H7 (cell line): ENCODE measurements at places on chromosomes 7 and 10.

DNA sequence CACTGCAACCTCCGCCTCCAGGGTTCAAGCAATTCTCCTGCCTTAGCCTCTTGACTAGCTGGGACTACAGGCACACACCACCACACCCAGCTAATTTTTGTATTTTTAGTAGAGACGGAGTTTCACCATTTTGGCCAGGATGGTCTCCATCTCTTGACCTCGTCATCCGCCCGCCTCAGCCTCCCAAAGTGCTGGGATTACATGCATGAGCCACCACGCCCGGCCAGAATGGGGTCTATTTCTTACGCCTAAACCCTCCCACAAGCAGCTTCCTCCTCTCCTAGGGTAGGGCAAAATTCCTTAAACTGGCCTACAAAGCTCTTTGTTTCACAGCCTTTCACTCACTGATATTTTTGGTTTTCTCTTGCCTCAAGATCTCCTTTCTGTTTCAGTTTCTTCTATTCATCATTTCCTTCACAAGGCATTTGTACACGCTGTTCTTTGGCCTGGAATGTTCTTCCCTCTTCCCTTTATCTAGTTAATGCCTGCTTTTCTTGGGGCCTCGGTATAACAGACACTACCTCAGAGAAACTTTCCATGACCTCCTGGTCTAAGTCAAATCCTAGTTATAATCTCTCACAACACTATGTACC, 6.7 kb downstream of the CPEB3 start:
- DNase-seq: no peak

DNA sequence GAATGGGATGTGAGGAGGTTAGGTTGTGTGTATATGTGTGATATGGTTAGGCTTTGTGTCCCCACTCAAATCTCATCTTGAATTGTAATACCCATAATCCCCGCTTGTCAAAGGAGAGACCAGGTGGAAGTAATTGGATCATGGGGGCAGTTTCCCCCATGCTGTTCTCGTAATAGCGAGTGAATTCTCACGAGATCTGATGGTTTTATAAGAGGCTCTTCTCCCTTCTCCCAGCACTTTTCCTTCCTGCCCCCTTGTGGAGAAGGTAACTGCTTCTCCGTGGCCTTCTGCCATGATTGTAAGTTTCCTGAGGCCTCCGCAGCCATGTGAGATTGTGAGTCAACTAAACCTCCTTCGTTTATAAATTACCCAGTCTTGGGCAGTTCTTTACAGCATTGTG, 47.3 kb downstream of the NPVF start:
- no peak for DNase-seq

DNA sequence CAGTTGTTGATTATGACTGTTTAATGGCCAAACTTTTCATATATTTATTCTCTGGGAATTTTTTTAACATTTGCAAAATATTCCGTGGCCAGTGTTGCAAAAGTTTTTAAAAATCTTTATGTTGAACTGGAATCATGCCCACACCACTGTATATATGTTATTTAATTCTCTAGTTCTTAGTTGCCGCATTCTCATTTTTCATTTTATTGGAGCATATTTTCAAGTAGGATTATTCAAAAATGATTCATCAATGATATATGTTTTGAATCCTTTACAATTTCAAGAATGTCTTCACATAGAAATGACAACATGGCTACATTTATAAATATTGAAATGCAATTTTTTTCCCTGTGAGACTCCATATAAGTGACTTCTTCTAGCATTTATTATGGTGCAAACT, 188.6 kb upstream of the LRRTM3 start:
- DNase-seq: no peak

- DNase-seq: peak; percentile 24
These were observed 19.5 kb upstream of the FOXL3 start for GRCh38 chr7:270351-270983.

- DNase-seq: no peak
These were observed 228.5 kb downstream of the MTERF1 start for GRCh38 chr7:91651986-91652385.

DNA sequence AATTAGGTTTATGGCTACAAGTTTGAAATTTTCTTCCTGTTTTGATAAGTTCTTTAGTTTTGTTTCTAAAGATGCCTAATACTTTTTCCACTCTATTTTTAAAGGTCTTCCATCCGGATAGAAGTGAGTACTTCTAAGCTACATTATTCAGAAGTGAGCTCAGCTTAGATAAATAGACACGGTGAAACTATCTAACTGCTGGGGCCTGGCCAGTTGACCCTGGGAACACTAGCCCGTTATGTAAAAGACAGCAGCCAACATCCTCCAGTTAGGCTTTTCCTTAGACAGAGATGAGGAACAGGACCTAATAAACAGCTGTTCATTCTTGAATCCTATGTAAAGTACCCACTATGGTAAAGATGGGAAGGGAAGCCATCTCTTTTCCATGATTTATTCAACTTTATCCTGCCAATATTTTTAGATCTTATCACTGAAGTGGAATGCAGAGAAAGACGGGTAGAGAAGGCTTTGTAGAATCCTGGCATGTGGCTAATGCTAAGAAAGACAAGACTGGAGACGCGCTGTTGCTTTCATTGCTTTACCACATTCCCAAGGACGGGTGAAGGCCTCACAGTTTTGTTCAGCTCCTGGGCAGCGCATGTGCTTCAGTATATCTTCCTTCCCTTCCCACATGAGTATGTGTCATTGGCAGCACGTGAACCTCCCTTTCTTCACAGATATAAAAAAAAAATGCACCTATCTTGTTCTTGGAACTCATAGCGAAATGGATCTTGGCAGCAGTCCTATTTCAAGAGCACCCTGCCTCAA, 340.0 kb upstream of the MEOX2 start:
- DNase-seq: no peak
